ENCODE measurements at places on chromosomes 4 and X.

GRCh38 chr4:877502-877901 is 51.6 kb upstream of the CPLX1 start:
- no peak for DNase-seq

DNA sequence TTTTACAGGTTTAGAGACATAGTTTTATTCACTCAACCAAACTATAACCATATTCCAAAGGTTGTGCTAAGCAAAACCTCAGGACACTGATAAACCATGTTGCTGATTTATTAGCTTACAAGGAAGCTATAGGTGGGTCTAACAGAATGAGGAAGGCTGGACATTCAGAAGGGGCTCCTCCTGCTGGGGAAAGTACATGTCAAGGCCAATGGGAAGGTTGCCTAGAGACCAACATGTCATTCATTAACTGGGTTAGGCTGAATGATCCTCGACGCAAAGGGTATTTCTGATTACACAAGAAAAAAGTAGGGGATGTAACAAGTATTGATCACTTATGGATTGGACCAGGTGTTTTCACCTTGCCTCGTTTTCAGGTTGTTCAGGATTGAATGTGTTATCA is 30.3 kb downstream of the SLC10A6 start:
- DNase-seq, result no peak

DNA sequence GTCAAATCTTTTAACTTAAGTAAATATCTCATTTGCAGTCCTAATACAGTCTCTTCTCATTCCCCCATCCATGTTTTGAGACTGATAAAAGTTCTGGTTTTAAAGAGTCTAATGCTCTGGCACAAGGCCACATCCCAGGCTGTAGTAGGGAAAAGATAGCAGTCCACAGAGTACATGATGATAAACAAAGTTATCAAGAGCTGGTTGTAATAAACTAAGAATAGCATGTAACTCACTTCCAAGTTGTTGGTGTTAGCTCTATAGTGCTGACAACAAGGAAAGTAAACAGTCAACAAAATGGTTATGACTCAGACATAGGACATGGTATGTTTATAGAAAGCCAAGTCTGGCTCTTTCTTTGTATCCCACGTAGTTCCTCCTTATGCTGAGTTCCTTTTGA is 21.8 kb upstream of the AREG start:
- peak; percentile 79 for DNase-seq

GRCh38 chr4:125423124-125423523 is 108.4 kb downstream of the FAT4 start:
- no peak for DNase-seq

DNA sequence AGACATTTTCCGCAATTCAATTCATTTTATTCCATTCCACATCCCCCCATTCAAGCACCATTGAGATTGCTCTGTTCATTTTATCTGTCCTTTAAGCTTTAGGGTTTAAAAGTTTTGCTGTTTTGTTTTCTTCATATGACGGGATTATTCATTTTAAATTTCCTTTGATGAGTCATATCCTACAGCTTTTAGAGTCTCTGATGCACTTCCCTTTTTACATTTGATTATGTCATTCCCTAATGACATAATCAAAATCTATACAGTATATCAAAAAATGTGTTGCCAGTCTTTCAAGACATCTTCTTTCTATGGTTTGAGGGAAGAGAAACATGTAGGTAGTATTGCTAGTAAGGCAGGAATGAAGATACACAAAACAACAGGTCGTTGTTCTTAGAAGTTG is 456.3 kb downstream of the PDGFC start:
- no peak for DNase-seq

DNA sequence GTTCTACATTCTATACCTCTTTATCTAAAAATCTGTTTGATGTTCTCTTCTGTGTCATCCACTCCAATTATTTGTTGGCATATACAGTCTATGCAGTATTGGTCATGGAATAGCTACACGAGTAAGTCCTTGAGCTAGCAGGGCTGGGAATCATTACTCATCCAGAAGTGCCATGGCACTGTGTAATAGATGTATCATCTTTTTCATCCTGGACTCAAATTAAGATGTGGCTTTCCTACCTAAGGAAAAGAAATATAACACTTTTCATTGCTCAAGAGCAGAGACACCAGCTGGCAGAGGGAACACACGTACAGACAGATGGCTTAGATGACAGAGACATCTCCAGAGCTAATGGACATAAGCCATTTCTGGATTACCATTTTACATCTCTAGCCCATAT is 159.8 kb downstream of the FAM13A start:
- no peak for DNase-seq

GRCh38 chr4:99383399-99383798 is 30.9 kb upstream of the ADH1C start:
- no peak for DNase-seq

DNA sequence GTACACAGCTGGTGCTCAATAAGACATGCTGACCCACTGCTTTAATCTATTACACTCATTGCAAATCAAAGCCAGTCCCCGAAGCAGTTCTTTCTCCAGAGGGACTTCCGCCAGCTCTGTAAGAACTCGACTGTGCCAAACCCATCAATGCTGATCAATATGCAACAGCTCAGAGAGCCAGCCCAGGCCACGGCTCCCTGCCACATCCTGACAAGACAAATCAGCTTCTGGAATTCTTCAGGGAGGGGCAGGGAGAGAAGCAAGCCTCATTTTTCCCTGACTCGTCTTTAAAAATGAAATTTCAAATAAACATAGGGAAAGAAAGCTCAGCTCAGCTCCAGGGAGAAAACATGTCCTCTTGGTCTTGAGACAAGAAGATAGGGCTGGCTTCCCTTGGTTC is 5.3 kb upstream of the ADRA2C start:
- no peak for DNase-seq

GRCh38 chrX:82070948-82071347 is 869.0 kb downstream of the SH3BGRL start:
- no peak for DNase-seq

DNA sequence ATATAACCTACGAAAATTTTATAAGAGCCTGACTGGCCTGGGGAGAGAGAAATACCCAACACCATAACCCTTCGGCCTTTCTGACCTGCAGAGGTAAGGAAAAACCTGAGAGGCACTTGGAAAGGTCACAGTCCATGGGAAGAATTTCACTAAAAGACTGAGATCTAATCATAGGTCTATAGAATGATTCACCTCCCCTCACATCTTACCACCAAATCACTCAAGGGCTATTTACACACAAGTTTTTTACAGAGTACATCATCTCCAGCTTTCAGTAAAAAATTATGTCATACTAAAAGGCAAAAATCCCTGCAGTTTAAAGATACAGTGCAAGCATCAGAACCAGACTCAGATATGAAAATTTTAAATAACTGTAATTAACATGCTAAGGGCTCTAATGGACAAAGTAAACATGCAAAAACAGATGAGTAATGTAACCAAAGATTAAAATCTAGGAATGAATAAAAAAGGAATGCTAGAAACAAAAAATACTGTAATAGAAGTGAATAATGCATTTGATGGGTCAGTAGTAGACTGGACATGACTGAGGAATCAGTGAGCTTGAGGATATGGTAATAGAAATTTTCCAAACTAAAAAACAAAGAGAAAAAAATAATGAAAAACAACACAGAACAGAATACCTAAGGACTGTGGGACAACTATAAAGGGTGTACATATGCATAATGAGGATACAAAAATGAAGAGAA is 32.1 kb upstream of the SLC16A2 start:
- DNase-seq, result no peak

DNA sequence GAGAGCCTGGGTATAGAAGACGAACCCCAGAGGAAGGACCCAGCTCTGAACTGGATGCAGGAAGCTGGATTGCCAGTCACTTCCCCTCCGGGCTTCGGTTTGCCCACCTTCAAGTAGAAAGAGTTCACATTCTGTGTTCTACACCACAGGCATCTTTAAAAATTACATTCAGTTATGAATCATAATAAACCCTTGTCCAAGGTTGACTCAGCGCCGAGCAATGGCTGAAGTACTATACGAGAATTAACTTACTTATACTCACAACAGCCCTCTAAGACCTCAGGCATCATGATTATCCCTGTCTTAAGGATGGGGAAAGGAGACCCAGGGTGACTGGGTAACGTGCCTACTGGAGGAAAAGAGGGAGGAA is 72.5 kb downstream of the EVC2 start:
- DNase-seq, result no peak

DNA sequence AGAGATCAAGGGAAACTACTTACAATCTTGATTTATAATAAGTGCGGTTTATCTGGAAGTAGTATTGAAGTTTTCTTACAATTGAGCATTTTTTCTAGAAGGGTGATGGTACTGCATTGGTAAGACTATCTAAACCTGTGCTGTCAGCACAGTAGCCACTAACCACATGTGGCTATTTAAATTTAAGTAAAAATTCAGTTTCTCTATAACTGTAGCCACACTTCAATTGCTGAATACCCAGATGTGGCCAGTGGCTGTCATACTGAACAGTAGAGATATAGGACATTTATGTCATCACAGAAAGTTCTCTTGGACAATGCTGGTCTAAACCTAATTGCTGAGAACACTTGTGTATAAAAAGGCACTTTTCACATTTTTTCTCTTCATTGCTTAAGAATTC is 222.7 kb downstream of the CBR4 start:
- no peak for DNase-seq

DNA sequence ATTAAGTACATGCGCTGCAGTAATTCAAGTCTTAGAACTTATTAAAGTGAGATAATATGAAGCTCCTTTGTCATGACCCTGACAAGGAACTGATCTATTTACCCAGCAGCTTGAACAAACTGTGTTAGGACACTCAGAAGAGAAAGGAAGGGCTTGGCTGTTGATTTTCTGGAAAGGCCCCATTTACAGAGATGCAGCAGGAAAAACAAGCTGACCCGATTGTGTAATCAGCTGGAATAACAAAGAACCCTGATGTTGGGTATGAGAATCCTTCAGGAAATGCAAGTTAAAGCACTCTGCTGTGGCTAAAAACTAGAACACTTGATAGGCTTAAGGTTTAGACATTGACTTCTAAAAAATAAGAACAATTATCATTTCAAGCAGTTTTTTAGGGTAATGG is 64.8 kb downstream of the TBC1D9 start:
- DNase-seq, result no peak

GRCh38 chr4:45350438-45350837 is 624.1 kb upstream of the GNPDA2 start:
- peak; percentile 16 for DNase-seq

DNA sequence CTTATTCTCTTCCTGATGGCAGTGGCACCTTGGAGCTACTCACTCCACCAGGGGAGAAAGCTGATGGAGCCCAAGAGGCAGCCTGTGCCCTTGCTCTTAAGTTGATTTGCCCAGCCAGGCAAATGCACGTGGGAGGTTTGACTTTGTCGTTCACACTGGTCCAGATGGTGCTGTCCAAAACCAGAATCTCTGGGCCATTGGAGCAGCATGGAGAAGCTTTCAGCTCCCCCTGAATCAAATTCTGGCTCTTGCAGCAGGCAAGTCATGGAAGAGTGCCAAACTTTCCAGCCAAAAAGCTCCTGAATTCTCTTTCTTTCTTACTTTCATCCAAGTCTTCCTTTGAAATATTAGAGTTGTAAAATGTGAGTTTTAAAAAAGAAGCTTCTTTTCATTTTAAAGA is 970.4 kb downstream of the RPA4 start:
- DNase-seq, result no peak

DNA sequence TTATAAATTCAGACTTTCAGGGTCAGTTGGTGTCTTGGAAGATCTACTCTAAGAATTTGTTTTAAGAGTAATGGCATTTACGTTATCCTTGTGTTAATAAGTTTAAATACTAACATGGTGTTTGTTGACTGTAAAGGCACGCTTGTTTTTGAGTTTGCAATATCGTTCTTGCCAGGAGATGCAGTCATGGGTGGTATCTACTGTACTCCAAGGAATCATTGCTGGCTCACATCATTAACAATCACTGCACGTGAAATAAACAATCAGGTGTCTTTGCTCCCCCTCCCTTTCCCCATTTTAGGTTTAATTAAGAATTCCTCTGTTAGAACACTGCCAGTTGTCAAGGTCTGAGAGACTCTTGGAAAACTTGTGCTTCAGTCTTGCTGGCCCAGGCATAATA is 1.6 kb downstream of the HHIP start:
- DNase-seq, result no peak

- DNase-seq, result no peak
Observed at GRCh38 chrX:19372547-19373331, 29.0 kb downstream of the PDHA1 start.

DNA sequence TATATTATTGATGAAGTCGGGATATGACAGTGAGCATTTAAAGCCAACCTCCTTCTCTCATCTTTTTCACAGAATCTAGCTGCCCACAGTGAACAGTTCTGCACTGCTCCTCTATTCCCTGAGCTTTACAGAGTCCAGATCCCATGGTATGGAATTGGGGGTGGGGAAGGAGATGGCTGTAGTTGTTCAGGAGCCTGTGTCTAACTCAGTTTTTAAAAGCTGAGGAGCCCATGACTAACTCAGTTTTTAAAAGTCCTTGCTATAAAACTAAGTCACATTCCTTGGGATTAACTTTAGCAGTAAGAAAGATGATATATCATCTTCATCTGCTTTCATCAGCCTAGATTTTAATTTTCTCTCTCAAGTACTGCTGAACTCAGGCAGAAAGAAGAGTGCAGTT is 96.4 kb upstream of the STIM2 start:
- DNase-seq, result no peak

DNA sequence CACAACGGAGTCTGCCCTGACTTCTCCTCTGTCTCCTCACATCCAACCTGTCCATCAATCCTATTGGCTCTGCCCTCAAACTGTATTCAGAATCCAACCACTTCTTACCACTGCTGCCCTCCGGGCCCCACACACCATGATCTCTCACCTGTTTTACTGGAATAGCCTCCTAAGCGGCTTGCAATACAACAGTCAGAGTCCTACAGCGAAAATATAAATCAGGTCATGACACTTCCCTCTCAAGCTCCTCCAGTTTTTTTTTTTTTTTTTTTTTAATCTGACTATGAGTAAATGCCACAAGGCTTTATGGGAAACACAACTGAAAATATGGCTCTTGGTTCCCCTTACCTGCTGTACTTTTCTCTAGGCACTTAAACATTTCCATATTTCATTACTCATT is 42.8 kb downstream of the SHISA3 start:
- no peak for DNase-seq

DNA sequence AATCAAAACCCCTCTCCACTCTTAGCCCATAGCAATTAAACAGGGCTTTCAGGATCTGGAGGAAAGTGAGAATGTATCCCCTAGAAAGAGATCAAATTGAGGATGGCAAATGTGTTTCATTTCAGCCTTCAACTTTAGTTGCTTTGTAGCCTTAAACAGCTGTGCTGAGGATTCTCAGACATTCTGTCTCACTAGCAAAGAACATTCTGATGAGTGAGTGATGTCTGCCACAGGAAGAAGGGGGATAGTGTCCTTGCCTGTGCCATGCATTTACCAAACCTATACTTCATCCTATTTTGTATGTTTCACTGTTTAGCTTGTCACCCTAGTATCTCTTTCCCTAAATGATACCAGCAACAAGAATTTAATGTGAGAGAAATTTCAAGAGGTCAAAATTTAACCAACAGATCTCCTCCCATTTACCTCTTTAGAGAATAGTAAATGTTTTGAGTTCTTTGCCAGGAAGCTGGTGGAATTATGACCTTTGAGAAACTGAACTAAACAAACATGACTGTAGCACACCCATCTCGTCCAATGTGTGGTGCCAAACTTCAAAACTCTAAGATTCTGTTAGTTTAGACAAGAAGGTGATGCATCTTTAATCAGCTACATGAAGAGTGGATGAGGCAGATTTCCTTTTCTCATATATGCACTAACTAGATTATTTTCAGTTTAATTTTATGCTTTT is 165.6 kb downstream of the PALLD start:
- DNase-seq, result no peak

Measured in LoVo (cell line).